ENCODE measurements at places on chromosomes 3 and 15.
A peak's percentile ranks its signal among the peaks of the same experiment; 100 is the strongest.

DNA sequence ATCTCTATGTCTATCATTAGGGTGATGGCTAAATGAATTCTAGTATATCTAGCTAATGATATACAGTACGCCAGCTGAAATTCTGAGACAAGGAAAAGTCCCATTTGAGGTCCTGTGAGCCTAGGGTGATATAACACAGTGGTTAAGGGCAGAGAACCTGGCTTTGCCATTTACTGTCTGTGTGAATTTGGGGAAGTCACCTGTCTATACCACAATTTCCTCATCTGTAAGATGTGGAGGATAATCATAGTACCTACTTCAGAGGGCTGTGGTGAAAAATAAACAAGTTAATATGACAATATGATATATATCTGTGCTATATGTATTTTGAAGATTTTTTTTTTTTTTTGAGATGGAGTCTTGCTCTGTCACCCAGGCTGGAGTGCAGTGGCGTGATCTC is 9.8 kb upstream of the ANKDD1A start:
- DNase-seq, result no peak

DNA sequence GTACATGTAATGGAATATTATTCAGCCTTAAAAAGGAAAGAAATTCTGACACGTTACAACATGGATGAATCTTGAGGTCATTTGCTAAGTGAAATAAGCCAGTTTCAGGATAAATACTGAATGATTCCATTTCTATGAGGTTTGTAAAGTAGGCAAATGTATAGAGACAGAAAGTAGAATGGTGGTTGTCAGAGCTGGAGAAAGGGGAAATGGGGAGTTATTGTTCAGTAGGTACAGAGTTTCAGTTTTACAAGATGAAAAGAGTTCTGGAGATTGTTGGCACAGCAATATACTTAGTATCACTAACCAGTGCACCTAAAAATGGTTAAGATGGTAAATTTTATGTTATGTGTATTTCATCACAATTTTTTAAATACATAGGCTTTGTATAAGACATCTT is 60.6 kb downstream of the USP8 start:
- no peak for DNase-seq

GRCh38 chr3:20100151-20100550 is 59.9 kb downstream of the KAT2B start:
- DNase-seq, result no peak

DNA sequence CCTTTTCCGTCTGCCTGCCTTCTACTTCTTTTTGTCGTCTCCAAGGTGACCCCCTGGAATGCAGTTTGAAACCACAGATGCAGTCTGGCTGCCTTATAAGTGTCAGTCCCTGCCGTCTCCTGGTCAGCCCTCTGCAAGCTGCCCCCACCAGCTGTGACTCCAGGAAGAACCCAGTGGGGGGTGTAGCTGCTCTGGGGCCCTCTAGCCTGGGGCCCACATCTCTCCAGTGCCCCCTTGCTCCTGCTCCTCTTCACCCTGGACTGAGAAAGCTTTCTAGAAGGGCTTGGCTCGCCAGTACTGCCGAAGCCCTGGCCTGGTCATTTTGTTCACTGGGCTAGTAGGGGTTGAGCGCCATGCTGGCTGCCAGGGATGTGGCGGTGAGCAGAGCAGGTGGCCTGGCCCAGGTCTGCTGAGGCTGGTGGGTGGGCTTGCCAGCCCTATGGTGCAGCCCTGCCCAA is 21.3 kb downstream of the SYNM start:
- DNase-seq, result no peak

GRCh38 chr3:16476636-16477035 is 36.9 kb downstream of the RFTN1 start:
- no peak for DNase-seq

- DNase-seq, result no peak
Measured at GRCh38 chr3:107315141-107315540, 62.1 kb upstream of the CCDC54 start.

DNA sequence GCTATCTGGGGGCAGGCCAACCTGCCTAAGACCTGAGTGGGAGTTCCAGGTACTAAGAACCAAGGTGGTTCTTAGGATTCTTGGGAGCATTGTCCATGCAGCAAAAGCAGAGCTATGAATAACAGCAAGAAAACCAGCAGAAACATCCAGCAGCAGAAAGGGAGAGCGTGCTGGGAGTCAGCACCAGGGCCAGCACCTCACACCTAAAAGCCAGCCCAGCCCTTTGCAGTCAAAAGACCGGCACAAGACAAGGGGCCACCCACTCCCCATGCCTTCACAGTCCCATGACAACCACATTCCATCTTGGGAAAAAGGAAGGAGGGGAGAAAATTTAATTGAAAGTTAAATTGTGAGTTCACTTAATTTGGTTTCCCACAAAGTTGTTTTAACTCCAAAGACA is 364.9 kb downstream of the AGBL1 start:
- no peak for DNase-seq

DNA sequence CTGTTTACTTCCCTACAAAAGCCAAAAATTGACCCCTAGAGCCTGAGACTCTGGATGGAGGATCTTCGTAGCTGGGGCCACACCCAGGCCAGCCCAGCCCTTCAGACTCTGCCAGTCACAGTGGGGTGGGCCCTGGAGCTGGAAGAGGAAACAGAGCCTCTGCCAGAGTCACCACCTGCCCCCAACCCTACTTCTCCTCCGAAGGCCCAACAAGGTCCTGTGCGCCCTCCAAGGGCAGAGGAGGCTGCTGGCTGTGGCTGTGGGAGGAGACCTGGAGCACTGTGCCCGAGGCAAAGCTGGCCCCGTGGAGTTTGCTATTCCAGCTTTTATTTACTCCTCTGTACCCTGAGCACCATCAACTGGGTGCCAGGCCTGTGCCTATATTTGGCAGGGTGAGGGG is 19.0 kb downstream of the CISH start:
- peak; percentile 54 for DNase-seq

- DNase-seq, result no peak
Measured at GRCh38 chr15:34023907-34024306, 15.1 kb downstream of the AVEN start.

DNA sequence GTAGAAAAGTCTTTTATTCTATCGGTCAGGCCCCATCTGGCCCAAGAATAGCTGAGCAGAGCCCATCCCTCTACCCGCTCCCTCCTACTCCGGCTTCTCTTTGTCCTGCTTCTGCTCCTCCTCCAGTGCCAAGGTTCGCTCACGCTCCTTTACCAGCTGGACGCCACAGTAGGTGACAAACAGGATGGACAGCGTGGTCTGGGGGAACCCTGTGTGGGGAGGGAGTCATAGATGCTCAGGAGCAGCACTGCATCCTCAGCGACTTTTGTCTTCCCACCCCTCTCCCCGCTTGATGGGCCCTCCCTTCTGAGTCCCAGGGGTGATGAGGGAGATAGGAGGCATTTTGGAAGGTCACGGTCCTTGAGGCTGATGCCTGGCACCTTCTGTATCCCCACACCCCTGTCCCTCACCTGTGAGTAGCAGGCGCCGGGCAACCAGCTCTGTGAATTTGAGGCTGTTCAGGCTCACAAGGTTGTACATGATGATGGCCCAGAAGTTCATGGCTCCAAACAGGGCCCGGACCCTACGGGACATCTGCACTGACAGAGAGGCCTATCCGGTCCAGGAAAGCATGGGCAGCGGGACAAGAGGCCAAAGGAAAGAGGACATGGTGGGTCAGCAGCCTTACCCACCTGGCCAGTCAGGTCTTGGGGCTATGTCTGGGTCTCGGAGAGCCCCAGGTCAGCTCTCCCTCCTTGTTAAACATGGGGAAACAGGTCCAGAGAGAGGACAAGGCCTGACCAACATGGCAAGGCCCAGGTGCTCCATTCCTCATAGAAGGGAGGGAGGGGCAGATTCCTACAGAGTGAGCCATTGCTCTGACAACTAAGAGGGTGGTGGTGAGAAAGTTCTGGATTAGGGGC is 7.6 kb downstream of the KLHL40 start:
- DNase-seq, result no peak

DNA sequence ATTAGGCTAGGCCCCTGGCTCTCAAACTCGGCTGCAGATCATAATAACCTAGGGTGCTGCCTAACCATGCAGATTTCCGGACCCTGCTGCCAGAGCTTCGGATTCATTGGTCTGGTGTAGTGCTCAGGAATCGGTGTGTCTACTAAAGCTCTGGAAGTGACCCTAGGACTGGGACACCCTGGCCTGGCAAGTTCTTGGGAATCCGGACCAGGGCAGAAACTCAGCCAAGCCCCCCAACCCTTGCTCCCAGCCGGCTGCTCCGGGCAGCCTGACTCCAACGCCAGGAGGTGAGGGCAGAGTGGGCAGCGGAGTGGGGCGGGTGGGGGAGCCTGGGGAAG is 23.0 kb downstream of the IGDCC3 start:
- DNase-seq, result no peak

GRCh38 chr15:65384505-65384894 is 6.7 kb upstream of the IGDCC3 start:
- DNase-seq, result no peak

- DNase-seq, result no peak
Measured at GRCh38 chr15:96977886-96978285, 647.4 kb downstream of the NR2F2 start.

GRCh38 chr3:19065027-19065426 is 83.3 kb upstream of the KCNH8 start:
- DNase-seq, result no peak

DNA sequence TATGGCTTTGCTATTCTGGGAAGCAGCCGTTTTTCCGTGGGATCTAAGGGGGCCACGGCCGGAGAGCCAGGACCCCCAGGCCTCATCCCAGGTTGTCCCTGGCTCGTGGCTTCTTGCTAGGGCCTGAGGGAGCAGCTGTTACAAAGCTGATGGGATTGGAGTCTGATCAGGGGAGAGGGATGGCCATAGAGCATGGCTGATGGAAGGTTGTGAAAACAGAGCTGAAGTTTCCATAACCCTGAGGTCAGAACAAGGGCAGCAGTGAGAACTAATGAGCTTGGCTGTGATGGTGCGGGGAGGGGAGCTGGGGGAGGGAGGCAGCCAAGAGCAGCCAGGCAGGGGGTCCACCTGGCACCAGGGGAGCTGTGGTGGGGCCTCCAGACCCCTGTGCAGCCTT is 63.0 kb downstream of the LINGO1 start:
- no peak for DNase-seq

GRCh38 chr3:73259291-73259690 is 197.8 kb downstream of the EBLN2 start:
- no peak for DNase-seq

- DNase-seq, result no peak
Measured at GRCh38 chr15:95664450-95664849, 666.0 kb upstream of the NR2F2 start.

- no peak for DNase-seq
Measured at GRCh38 chr3:45599984-45600650, 5.6 kb downstream of the LIMD1 start.

DNA sequence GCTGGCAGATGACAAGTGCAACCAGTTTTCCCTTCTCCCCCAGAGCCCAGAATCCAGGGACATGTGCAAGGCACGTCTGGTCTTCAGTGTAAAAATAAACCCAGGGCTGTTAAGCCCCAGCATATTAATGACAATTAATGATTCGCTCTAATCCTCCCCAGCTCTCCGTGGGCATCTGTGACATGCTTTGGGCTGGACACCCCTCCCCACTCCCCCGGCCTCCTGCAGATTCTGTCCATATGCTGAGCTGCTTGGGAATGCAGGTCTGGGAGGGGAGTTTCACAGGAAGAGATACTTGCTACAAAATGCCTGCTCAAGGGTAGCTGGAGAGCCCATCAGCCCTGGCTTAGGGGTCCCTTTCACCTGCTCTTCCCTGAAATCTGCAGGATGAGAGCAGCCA is 43.0 kb upstream of the NTRK3 start:
- no peak for DNase-seq

GRCh38 chr3:141372656-141373055 is 4.4 kb downstream of the ZBTB38 start:
- DNase-seq, result no peak

GRCh38 chr3:176650478-176650877 is 546.8 kb downstream of the TBL1XR1 start:
- no peak for DNase-seq

GRCh38 chr3:156433138-156433537 is 121.8 kb downstream of the SSR3 start:
- no peak for DNase-seq

DNA sequence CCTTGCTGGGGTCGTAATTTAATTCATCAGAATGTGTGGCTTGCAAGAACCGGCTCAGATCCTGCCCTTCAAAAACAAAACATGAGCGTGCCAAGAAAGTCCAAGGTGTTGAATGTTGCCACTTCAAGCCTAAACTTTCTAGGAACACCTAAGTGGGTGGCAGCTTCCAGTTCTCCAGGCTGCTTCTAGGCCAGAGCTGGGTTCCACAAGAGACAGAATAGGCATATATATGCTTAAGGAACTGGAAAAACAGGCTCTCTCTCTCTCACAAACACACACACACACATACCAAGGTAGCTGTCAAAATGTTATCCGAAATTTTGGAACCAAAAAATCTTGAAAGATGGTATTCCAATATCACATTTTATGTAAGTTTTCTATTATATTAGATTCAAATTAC is 890 bp upstream of the ADIPOQ start:
- DNase-seq, result no peak

DNA sequence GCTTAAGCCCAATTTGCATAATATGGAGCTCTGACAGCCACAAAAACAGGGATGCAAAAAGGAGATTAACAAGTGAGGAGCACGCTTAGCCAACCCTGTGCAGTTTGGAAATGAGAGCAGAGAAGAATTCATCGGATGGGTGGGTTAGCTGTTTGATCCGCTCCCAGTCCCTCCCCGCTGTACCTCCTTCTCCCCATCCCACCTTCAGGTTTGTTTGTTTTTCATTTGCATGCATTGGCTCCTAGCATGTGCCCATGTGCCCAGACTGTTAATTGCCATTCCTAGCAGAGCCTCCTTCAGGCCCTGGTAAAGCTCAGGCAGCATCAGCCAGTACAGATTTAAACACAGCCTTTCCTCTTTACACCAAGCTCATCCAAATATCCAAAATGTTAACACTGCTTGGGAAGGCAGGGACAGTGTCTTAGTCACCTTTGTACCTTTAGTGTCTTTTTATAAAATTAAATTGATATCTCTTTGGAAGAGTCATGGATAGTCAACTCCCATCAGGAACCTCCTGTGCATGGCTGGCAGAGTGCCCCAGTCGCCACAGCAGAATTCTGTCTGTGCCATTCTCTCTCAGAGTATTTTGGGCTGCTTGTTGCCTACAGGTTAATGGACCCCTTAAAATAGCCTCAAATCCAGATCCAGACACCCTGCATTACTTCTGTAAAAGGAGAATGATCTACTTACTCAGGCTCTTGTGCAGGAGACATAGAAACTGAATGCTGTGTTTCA is 244.2 kb downstream of the LSAMP start:
- DNase-seq, result no peak

DNA sequence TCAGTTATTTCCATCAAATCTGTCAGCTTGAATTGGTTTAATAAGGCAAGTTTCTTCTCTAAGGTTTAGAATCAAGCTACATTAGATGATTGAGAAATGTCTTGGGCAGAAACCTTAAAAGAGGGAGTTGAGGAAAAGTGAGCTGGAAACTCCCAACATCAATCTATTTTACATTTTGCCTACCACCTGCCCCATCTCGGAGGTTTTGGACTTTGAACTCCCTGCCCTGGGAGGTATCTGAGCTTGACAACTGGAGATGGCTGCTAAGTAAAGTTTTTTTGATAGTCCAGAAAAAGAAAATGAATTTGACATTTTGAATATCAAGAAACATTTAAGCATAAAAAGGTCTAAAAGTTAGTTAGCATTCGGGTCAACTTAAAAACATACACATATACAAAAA is 234.2 kb downstream of the NFKBIZ start:
- no peak for DNase-seq

Measured in stimulated activated naive CD8-positive, alpha-beta T cell treated with anti-CD3 and anti-CD28 coated beads, Interleukin-15, Interleukin-2, amounts not matched to agents 100 U/mL and 50 U/mL, for 24 hours (primary cell).